ENCODE measurements at places on chromosomes 3 and 15.

DNA sequence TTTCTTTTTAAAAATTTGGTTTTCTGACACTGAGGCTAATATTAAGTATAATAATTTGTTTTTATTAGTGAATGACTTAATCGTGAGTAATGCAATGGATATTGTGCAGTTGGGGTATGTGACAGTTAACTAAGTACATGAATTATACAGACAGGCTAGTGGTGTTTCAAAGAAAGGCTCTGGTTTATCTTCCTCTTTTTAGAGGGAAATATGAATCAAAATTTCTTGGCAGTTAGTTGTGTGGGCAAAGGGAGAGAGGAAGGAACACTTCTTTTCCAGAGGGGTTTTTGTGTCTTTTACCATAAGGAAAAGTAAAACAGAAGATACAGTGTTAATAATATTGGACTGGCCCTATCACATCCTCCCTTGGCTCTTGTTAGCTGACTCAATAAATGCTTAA is 2.7 kb downstream of the ZNF654 start:
- H3K27ac ChIP-seq = no peak overlapping the region
- peaks cover 21% of the 10 kb centered on the region for H3K4me1 ChIP-seq
- no peaks in the 10 kb centered on the region for H3K27me3 ChIP-seq
- no peaks in the 10 kb centered on the region for H3K36me3 ChIP-seq
- H3K4me3 ChIP-seq = no peak overlapping the region
- DNase-seq = no peak

GRCh38 chr15:57057134-57057930 is 138.9 kb downstream of the TCF12 start:
- H3K27ac ChIP-seq = no peak overlapping the region
- H3K4me3 ChIP-seq = no peak overlapping the region
- H3K27me3 ChIP-seq = no peaks in the 10 kb centered on the region
- DNase-seq = no peak
- H3K36me3 ChIP-seq = no peaks in the 10 kb centered on the region

GRCh38 chr3:37148208-37148607 is 26.2 kb downstream of the LRRFIP2 start:
- no peaks in the 10 kb centered on the region for H3K27me3 ChIP-seq
- H3K27ac ChIP-seq = no peak overlapping the region
- H3K36me3 ChIP-seq = peaks cover 26% of the 10 kb centered on the region

- no peak overlapping the region for H3K27ac ChIP-seq
- H3K36me3 ChIP-seq = no peaks in the 10 kb centered on the region
- DNase-seq = no peak
- no peak overlapping the region for H3K4me3 ChIP-seq
These were observed 98.2 kb downstream of the FBN1 start for GRCh38 chr15:48547286-48547685.

DNA sequence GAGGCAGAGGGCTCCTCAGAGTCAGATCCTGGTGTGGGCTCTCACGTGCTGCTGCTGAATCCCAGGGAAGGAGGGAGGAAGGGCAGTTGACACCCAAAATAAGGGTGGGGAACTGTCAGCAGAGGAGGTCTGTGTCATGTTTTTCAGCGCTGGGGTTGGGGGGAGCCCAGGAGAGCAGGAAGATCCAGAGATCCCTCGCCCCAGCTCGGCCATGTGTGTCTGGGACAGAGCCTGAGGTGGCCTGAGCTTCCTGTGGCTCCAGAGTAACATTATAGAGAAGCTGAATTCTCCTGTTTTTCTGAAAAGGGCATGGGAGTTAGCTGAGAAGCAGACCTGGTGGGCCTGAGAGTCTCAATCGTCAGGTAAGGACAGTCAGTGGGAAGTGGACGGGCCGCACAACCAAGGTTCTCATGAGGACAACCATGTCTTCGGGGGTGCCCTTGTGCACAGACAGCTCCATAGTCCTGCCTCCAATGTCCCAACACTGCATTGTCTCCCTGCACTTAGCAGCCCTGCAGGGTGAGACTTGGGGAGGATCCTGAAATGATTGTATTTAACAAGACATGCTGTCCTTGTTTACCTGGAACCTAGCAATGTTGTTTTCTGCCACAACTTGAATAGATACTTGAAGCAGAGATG is 18.4 kb downstream of the UMPS start:
- H3K36me3 ChIP-seq = peaks cover 34% of the 10 kb centered on the region
- H3K4me1 ChIP-seq = no peaks in the 10 kb centered on the region
- no peak overlapping the region for H3K27ac ChIP-seq
- no peaks in the 10 kb centered on the region for H3K27me3 ChIP-seq

DNA sequence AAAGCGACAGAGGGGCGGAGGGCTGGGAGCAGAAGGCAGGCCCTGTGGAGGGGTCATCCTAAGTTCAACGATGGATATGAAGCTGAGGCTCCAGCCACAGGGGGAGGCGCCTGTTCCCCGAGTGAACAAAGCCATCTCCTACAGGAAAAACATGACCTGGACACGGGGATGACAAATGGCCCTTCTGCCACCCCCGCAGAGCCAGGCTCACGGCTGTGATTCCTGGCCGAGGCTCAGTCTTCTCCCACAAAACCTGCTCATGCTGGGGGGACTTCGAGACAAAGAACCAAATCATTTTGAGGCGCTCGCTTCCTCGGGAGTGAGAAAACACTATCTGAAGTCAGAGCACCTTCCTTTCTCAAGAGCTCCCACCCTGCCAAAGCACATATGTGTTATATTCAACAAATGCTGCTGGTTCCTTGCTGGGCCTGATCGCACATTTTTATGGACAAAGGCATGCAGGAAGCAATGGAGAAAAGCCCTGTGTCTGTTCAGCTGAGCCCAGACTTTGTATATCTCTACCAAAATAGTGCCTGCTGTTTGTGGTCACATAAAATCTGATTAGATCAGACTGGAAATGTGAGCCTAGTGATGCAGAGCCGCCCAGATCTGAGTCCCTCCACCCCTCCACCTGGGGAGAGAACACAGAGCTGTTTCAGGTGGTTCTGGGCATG is 5.6 kb downstream of the RBP1 start:
- peaks cover 39% of the 10 kb centered on the region for H3K4me1 ChIP-seq
- peak overlapping the region; percentile 87 for H3K27ac ChIP-seq
- no peaks in the 10 kb centered on the region for H3K27me3 ChIP-seq
- H3K36me3 ChIP-seq = no peaks in the 10 kb centered on the region
- DNase-seq = peak; percentile 64

GRCh38 chr3:48601622-48601994 is 6.5 kb upstream of the COL7A1 start:
- DNase-seq = no peak
- peak overlapping the region; percentile 94 for H3K27ac ChIP-seq
- H3K4me3 ChIP-seq = no peak overlapping the region
- H3K4me1 ChIP-seq = peaks cover 17% of the 10 kb centered on the region
- H3K27me3 ChIP-seq = no peaks in the 10 kb centered on the region

DNA sequence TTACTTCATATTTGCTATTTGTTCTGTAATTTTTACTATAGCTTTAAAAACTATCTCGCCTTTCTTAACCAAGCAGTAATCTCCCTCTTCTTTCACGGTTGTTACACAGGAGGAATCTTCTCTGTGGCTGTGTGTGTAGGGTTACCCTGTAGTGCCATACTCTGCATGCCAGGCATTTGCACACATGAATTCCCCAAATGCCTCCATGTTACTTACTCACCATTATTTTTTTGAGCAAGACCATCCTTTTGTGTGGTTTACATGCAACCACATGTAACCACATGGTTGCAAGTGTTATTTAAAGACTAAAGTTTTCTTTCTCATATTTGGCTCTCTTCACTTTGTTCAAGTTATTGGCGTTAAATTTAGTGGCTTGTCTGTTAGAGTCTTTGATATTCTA is 45.5 kb downstream of the HPS3 start:
- H3K27me3 ChIP-seq = no peaks in the 10 kb centered on the region
- H3K4me3 ChIP-seq = no peak overlapping the region
- no peak for DNase-seq
- peaks cover 22% of the 10 kb centered on the region for H3K36me3 ChIP-seq
- no peak overlapping the region for H3K27ac ChIP-seq

DNA sequence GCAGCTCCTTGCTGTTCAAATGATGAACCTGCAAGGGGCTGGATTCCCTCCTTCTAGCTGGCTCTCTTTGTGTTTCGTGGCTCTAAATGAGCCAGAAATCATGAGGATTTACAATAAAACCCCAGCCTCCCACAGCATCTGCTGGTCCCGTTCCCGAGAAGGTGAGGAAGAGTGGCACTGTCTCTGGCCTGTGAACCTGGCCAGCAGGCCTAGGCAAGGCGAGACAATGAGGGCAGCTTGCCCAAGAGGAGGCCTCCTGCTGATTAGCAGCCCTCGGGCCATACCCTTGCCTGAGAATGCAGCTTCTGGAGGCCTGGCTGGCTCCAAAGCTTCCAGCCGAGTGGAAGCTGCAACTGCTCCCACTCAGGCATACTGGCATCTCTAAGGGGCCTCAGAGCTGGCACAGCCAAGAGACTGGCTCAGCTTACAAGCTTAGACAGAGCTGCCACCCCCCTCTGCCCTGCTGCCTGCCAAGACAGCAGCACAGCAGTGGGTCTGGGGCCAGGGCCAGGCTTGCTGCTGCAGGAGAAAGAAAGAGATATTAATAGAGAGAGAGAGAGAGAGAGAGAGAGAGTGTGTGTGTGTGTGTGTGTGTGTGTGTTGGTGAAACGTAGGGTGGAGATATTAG is 76.5 kb downstream of the HMG20A start:
- H3K36me3 ChIP-seq = no peaks in the 10 kb centered on the region
- DNase-seq = no peak
- peaks cover 5% of the 10 kb centered on the region for H3K4me1 ChIP-seq
- peak overlapping the region; percentile 41 for H3K4me3 ChIP-seq
- no peaks in the 10 kb centered on the region for H3K27me3 ChIP-seq
- peak overlapping the region; percentile 85 for H3K27ac ChIP-seq

DNA sequence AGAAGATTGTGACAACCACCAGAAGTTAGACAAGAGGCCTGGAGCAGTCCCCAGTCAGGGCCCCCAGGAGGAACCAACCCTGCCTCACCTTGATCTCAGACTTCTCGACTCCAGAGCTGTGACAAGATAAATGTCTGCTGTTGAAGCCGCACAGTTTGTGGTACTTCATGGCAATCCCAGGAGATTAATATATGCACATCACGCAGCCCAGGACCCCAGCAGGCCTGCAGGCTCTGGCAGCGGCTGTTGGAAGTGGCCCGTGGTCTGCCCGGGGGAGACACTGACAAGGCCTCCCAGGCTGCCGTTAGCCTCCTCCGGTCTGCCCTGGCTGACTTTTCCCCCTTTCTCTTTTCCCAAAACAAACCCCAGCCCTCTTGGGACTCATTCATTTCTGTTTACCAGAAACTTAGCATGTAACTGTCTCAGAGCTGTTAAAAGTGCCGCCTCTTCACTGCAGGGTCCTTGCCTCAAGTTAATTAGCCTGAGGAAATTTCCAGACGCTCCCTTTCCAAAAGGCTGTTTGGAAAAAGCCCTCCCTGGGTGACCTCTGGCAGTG is 183.5 kb upstream of the LYSMD4 start:
- H3K36me3 ChIP-seq = no peaks in the 10 kb centered on the region
- H3K27ac ChIP-seq = no peak overlapping the region
- no peaks in the 10 kb centered on the region for H3K27me3 ChIP-seq
- no peak for DNase-seq

DNA sequence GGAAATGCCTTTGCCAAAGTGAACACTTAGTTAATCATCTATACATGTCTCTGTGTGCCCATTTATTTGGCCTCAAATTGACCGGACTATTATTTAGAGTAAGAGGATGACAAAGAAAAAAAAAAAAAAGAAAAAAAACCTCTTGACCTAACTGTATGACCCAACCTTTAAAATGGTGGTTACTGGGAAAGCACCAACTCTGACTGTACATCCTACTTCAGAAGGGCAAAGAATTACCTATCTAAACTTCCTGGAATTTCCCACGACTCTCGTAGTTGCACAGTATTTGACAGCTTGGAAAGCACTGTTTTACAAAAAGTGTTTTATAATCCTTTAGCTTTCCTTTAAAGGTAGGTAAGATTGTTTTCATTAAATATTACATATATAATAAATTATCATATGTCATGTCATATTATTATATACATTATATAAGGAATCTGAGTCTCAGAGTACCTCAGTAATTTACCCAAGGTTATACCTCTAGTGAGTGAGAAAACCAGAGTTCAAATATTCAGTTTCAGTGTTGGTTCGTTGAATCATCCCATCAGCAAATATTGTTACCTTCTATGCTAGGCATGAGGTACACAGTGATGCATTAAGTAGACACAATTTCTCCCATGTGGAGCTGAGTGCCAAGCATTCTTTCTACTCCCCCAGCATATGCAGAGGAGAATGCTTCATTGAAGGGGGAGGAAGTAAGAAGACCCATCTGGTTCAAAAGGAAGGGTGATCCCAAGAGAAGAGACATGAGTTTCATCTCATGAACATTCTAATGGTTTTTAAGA is 5.0 kb downstream of the BCL2A1 start:
- no peaks in the 10 kb centered on the region for H3K27me3 ChIP-seq
- H3K4me1 ChIP-seq = no peaks in the 10 kb centered on the region
- no peak overlapping the region for H3K4me3 ChIP-seq

DNA sequence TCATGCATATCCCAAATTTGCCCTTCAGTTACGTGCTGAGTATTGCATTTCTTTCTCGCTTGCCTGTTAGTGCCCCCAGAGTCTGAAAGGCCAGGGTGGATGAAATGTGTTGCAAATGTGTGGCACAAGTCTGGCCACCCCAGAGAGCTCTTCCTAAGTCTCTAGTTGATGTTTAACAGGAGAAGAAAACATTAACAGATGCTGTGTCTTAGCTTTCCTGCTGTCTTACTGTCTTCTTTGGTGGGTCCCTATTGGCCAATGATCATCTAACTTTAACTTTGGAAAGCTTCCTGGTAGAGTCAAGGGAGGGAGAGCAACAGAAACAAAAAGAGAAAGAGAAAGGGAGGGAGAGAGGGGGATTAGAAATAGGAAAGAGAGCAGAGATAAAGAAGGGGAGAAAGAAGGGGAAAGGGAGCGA is 76.7 kb upstream of the P3H2 start:
- no peaks in the 10 kb centered on the region for H3K36me3 ChIP-seq
- no peaks in the 10 kb centered on the region for H3K4me1 ChIP-seq
- no peaks in the 10 kb centered on the region for H3K27me3 ChIP-seq
- H3K27ac ChIP-seq = no peak overlapping the region

DNA sequence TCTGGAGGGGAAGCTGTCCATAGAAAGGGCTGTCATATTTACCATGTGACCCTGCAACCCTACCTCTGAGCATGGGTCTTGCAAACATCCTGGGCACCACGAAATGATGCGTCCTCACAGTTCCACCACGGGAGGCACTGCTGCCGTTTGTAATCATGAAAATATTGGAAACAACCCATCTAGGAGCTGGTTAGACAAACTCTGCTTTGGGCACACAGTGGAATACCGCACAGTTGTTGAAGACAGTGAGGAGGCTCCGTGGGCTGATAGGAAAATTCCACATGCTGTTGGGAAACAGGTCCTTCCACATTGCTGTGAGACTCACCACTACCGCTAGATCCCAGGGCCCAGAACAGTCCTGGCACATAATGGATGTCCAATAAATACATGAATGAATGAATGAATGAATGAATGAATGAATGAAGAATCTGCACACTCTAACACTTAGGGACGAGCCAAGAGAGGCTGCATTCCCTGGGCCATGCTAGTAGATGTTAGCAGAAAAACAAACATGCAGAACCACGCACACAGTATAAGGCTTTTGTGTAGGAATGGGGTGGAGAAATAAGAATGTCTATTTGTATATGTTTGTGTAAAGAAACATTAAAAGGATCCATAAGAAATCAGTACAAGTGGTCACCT is 40.6 kb downstream of the TPRA1 start:
- no peak overlapping the region for H3K27ac ChIP-seq
- no peaks in the 10 kb centered on the region for H3K36me3 ChIP-seq
- H3K4me3 ChIP-seq = no peak overlapping the region
- DNase-seq = no peak
- H3K27me3 ChIP-seq = no peaks in the 10 kb centered on the region
- H3K4me1 ChIP-seq = peaks cover 14% of the 10 kb centered on the region

All from ascending aorta (tissue), 2 donors.